ENCODE measurements at places on chromosomes 2 and 18. TPM values are rescaled to one million over a fixed set of nuclear protein-coding genes. Genes with fewer than 3 reads are reported as not detected.

PLCL1 gene
- 0.76 TPM for total RNA-seq

DNA sequence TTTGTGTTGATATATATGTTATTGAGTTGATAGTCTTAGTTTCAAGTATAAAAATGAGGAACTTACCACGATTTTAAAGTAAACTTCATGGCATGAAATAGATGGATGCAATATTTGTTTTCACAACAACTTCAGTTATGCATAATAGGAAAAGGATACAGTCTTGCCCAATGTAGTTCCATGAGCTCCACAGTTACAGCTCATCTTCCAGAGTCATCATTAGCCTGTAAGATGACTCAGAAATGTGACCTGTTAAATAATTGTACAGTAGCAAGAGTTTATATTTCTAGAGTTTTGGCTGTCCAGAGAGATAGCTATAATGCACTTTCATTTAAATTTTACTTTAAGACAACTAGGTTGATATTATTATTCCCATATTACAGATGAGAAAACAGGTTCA, 80.9 kb upstream of the ARHGAP28 start:
- no peak for DNase-seq

DNA sequence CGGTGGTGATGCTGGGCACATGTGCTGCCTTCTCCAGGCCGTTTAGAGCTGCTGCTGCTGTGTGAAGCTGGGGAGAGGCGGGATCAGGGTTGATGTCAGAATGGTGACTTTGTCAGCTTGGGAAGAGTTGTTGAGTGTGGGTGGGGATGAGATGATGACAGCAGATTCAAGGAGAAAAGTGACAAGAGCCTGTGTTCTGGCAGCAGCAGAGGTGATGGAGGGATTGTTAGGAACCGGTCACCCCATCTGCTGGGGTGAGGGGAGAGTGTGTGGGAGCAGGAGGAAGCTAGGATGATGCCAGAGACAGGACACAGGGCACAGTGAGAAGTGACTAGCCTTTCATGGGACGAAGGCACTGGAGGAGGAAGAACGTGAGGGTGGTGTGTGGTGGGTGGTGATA, 345.5 kb downstream of the RNF144A start:
- no peak for DNase-seq

ZSWIM2 gene
- total RNA-seq: under 0.01 TPM

- no peak for DNase-seq
These were observed 237.0 kb upstream of the FOSL2 start for GRCh38 chr2:28155627-28156026.

ERFE gene
- 0.13 TPM for total RNA-seq

DNA sequence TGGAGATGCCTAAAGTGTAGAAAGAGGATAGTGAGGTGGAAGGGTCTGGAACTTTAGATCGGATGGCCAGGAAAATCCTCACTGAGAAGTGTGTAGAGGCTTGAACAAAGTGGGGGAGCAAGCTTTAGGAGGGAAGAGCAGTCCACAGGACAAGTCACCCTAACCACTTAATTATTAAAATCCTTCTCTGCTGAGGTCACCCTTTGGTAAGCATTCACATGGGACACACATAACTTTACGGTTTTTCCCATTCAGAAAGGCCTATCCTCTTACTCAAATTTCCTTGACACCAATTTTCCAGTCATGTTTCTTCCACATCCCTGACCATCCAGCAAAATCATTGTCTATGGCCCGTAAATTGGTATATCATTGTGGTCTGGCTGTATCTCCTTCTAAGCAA, 31.0 kb upstream of the ZEB2 start:
- no peak for DNase-seq

SLC8A1 gene
- 0.13 TPM for total RNA-seq

GRCh38 chr2:69975853-69976462, 14.5 kb upstream of the ASPRV1 start:
- DNase-seq: no peak

Data from dermis microvascular lymphatic vessel endothelial cell (primary cell).